ENCODE measurements at places on chromosomes 1 and 21. TPM values are rescaled to one million over a fixed set of nuclear protein-coding genes. Genes with fewer than 3 reads are reported as not detected.

The GNAT2 gene
- total RNA-seq, result not detected

DNA sequence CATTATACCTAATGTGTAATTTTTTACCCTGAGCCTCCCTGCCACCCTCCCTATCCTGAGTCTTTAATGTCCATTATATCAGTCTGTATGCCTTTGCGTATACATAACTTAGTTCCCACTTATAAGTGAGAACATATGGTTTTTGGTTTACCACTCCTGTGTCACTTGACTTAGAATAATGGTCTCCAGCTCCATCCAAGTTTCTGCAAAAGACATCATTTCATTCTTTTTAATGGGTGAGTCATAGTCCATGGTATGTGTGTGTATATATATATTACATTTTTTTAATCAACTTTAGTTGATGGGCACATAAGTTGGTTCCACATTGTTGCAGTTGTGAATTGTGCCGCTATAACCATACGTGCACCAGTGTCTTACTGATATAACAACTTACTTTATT, 477.1 kb upstream of the NEGR1 start:
- DNase-seq, result no peak

DNA sequence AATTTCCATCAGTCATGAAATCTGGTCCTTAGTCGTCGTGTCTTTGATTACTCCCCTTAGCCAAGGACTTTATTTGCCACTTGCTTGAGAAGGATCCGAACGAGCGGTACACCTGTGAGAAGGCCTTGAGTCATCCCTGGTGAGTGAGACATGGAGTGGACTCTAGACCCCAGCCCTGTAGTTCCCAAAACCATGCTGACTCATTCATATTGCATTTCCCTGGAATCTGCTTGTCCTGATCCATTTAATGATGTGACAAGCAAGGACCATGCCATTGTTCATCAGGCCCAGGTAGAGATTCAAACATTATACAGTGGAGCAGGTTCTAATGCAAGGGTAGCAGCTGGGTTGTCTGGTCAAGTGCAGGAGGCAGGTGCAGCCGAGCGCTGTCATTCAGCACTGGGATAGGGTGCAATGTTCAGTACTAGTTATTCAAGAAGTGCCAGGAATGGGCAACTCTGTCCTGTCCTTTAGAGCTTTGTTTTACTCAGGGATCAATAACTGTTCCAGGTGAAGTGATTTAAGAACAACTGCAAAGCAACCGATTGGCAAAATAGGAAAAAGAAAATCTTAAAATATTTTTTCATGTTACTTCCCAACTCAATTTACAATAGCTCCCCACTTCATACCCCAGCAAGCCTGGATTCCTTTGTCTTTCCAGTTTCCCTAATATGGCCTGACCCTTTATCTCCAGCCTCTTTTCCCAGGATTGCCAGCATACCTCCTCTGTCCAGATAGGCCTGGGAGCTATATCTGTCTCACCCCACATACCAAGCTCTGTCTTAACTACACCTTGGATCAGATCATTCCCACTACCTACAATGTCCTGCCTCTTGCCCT, 26.5 kb downstream of the CAMK1G start:
- no peak for DNase-seq

- DNase-seq, result no peak
Observed at GRCh38 chr1:30425046-30425445, 298.3 kb downstream of the MATN1 start.

- DNase-seq, result no peak
Observed at GRCh38 chr1:7508934-7509519, 262.1 kb upstream of the VAMP3 start.

GRCh38 chr1:194117582-194117981, 931.2 kb upstream of the B3GALT2 start:
- DNase-seq, result no peak

DNA sequence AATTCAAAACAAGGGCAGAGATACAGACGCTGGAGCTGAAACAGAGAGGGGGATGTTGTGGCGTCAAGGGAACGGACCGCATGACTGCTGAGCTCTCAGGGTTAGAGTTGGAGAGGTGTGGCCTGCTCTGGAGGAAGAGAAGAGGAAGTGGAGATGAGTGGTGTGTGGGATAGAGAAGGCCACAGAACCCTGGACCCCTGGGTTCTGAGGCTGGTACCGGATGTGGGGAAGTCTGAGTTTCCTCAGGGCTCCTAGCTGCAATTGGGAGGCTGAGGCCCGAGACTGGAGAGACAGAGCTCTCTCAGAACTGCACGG, 1.8 kb downstream of the BCAN start:
- DNase-seq, result no peak

- DNase-seq, result no peak
Observed at GRCh38 chr1:206649261-206649921, 14.1 kb downstream of the DYRK3 start.

DNA sequence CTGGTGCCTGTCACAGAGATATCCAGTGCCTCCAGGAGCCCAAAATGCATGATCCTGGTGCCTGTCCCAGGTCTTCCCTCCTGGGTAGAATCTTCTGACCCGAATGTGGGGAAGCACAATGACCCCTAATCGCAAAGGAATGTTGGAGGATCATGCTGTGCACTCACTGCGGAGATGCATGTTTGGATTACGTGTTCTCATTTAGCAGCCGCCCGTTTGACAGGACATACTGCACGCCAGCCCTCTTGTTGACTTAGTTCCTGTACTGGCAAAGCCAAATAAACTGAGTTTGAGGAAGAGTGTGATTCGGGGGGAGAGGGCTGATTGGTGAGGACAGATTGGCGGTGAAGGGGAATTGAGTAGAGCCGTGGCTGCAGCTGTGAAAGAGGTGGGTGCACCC, 85.9 kb upstream of the SIM2 start:
- no peak for DNase-seq

- peak; percentile 25 for DNase-seq
Observed at GRCh38 chr1:109931189-109931731, 20.6 kb downstream of the CSF1 start.

GRCh38 chr1:152347116-152347728, 12.6 kb downstream of the FLG2 start:
- DNase-seq, result no peak

DNA sequence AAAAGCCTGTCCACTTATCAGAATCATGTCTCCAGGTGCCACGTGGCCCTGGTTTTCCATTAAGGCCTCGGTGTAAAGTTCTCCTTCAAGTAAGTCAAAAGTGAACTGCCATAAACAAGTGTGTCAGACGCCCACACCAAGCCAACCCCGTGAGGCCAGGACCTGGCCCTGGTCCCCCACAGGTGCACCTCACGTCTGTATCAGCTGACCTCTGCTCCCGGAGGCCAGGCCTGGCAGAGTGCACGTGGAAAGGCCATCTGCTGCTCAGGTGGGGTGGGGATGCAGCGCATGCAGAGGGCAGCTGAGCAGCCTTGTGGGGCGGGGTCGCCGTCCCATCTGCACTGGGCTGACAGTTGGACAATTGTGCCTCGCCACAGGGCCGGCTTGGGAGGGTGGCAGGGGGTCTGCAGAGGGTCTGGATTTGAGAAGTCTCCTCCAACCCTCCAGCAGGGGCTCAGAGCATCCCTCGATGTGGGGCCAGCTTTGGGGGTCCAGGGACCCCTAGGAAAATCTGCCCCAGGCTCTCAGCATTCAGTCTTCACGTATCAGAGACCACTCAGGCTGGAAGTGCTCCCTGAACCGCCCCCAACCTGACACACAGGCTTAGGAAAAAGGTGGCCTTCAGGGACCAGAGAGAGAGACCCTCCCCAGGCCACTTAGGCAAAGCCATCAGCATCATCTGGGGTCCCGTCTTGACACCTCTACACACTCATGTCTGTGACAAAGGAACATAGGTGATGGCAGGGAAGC, 3.0 kb downstream of the SLC19A1 start:
- no peak for DNase-seq

DNA sequence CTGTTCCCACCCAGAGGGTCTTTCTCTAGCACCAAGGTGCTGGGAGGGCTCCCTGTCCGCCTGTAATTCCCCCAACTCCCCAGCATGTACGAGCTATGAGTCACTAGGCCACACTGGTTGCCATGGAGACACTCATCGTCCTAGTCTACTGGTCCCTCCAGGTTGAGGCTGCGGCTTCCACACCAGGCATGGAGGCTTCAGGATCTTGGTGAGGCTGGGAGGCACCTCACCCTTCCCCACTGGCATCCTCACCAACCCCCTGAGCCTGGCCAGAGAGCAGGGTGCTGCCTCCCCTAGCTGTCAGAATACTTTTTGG, 75.6 kb upstream of the KAZN start:
- no peak for DNase-seq

DNA sequence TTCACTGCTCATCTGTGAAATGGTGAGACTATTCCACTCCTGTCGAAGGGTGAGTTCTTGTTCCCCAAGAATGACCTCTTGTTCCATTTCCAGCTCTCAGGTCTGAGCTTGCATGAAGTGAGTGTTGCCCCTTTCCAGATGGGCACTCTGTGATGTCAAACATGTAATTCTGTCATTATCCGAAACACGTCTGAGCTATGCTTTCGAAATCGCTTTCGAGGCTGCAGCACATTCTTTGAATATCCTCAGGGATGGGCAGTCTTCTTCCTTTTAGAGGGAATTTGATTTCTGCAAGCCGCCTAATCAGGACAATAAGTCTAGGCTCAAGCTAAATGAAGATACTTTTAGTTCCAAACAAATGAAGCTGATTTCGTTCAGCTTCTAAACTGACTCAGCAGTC, 15.1 kb downstream of the NFASC start:
- no peak for DNase-seq

- DNase-seq, result no peak
Observed at GRCh38 chr1:12275370-12275769, 45.5 kb downstream of the VPS13D start.

DNA sequence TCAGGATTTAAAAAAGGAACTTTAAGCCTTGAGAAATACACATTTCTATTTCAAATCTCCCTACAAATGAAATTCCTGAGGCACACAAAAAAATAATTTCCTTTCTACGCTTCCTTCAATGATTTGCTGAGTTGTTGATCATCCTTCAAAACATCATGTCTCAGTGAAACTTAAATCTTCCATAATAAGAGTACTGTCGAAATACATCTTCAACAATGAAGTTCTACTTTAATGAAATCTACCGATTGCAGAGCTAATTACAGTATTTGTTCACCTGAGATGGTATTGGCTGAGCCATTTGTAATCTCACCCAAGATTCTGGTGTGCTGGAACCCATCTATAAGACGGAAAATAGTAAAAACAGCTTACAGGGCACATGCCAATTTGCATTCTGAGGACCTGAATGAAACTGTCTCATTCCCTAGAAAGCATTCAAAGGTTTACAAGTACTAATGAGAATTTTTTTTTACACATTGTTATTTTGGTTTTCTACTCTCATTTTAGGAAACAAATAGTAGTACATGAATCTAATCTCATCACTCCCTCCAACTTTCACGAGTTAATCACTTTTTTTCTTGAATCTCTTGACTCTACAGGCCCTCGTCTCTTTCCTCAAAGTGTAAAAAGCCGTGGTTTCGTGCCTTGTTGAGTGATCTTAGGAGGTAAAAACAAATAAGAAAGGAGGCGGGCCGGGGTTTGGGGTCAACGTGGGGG, 1.1 kb downstream of the CHML start:
- DNase-seq, result no peak

The HES3 gene
- not detected for total RNA-seq

The SLAMF6 gene
- 4.9 TPM for total RNA-seq

DNA sequence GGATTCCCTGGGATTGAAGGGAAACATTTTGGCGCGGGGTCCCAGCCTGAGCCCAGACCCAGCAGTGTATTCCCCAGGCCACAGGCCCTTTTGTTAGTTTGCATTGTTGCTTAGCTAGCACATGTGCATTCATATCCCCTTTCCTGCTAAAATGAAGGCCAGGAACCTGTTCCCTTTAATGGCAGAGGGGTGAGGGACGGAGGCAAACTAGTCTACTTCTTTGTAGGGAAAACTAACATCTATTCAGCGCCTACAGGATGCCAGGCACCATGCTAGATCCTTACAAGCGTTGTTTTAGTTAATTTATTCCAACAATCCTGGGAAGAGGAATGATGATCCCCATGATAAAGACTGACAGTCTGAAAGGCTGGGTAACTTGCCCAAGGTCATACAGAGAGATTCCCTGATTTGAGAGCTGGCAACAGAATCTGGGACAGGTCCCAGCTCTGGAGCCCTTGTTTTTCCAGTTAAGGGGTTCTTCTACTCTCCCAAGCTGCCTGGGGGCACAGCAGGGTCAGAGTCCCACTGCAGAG, 595 bp upstream of the E2F2 start:
- DNase-seq, result no peak

The RXFP4 gene
- total RNA-seq, result not detected

GRCh38 chr21:35489389-35489980, 440.4 kb upstream of the RUNX1 start:
- no peak for DNase-seq

DNA sequence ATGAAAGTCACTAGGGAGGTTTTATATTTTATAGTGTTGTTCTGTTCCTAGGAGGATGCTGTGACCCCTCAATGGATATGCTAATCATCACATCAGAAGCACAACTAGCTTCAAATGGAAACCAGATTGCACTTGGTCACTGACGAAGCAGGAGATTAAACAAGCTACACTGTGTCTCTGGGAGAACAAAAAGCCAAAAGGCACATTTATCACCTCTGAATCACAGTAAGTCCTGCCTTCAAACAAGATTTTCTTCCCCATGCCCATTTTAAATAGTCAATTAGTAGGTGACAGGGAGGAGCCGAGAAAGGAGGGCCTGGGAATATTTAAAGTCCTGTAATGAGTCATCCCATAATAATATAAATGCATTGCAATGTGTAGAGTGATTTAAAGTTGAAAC, 38.1 kb downstream of the RGS2 start:
- no peak for DNase-seq

- DNase-seq, result no peak
Observed at GRCh38 chr1:155691992-155692528, 3.2 kb downstream of the DAP3 start.

DNA sequence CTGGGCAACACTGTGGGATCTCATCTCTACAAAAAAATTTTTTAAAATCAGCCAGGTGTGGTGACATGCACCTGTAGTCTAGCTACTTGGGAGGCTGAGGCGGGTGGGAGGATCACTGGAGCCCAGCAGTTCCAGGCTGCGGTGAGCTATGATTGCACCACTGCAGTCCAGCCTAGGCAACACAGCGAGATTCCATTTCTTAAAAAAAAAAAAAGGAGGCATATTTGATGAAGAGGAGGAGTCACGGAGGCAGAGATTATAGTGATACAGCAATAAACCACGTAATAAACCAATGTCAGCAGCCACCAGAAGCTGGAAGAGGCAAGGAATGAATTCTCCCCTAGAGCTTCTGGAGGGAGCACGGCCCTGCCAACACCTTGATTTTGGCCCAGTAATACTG, 4.0 kb downstream of the LIX1L start:
- DNase-seq, result no peak

The PROK1 gene
- 2.8 TPM for total RNA-seq

GRCh38 chr1:162019006-162019405, 4.7 kb downstream of the OLFML2B start:
- DNase-seq, result no peak

The MIXL1 gene
- not detected for total RNA-seq

The NTMT2 gene
- total RNA-seq, result not detected

The NR1I3 gene
- not detected for total RNA-seq

All from omental fat pad (tissue), 4 donors.